ENCODE measurements at places on chromosomes 1 and 21.
A peak's percentile ranks its signal among the peaks of the same experiment; 100 is the strongest.

- no peak for DNase-seq
Measured at GRCh38 chr1:228081578-228082213, 812 bp upstream of the ARF1 start.

- peak; percentile 34 for DNase-seq
Measured at GRCh38 chr21:44551340-44551961, at the start of gene KRTAP10-2. KRTAP10-2 (minus strand) TSS chr21:44551505; CDS start chr21:44551458, 47 bp downstream.

DNA sequence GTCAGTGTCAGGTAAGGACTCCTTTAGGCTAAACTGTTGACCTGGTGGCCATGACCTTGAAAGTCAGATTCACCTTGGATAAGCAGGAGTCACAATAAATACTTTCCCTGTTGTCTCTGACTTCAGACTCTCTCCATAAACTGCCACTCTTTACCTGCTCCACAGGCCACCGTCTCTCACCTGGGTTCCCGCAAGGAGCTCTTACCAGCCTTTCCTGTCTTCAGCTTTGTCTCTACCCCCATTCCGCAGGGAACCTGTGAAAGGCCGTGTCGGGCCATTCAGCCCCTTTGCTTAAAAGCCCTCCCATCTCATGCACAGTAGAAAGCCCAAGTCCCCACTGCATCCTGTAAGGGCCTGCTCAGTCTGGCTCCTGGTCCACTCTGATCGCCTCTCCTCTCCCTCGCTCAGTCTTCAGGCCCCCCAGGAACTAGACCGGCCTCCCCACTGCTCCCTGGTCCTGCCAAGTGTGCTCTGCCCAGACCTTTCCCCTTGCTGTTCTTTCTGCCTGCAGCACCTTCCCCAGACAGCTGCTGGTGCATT is 79.5 kb downstream of the ACTL8 start:
- DNase-seq, result no peak

DNA sequence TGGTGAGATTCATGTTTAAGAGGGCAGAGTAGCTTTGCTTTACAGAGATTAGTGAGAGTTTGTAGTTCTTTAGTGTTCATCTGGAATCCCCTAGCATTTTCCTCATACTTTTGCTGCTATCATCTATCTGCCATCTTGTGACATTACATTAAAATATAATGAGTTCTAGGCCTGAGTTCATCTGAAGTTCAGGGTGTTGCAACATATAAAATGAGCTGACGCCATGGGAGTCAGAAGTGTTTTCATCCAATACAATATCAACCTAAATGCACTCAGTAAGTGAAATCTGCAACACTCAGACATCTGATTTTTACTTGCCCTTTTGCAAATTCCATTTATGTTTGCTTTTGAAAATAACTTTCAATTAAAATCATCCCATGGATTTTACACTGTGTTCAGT is 153.8 kb downstream of the NTNG1 start:
- DNase-seq, result no peak
